ENCODE measurements at places on chromosomes 2 and 18.

DNA sequence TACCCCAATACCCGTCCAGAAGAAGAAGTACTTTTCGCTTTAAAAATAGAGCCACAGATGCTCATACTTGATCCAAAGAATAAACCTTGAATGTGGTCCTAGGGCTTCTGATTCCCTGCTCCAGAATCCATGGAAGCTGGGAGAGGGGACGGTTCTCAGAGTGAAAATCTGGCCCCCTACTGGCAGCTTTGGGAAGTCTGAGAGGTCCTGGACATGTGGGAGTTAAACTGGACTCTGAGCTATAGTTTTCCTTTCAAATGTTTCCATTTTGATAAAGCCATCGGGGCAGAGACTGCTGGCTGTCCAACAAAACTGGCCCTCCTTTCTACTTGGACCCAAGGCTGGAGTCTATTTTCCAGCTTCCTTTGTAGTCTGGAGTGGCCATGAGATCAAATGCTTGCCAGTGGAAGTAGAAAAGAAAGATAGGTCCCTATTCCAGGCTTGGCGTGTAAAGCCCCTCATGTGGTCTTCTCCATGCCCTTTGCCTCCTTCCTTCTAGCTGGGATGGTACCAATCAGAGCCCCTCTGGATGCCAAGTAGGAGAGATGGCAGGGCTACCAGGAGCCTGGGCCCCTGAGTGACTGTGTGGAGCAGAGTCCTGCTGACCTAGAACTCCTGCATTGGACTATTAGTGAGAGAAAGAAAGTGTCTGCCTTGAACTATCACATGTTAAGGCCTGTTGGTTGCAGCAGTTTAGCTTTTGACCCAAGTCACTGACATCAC lies 37.7 kb upstream of the TBC1D8 start:
- no peak for DNase-seq

- DNase-seq = no peak
Observed at GRCh38 chr18:46939998-46940571, 22.7 kb downstream of the KATNAL2 start.

DNA sequence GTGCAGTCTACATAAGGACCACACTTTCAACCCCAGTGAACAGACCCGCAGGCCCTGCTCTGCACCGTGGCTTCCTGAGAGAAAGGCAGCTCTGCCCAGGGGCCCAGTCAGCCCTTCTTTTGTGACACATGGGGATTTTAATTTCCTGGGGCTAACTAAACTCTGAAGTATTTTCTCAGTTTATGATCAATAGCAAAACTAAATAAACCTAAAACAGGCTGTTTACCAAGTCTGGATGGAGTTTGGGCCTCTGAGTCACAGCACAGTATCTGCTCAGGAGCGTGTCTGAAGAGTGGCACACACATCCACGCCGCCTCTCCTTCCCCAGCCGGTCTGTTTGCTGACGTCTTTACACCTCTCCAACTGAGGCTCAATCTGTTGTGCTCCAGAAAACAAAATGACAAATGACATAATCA lies 72.3 kb downstream of the LDLRAD4 start:
- no peak for DNase-seq

- DNase-seq = no peak
Observed at GRCh38 chr2:70835643-70836042, at the start of gene CD207. Gene CD207 (minus strand): TSS chr2:70835816. CDS start chr2:70835776, 40 bp downstream.

- DNase-seq = no peak
Observed at GRCh38 chr2:66691031-66691965, 256.4 kb downstream of the MEIS1 start.

DNA sequence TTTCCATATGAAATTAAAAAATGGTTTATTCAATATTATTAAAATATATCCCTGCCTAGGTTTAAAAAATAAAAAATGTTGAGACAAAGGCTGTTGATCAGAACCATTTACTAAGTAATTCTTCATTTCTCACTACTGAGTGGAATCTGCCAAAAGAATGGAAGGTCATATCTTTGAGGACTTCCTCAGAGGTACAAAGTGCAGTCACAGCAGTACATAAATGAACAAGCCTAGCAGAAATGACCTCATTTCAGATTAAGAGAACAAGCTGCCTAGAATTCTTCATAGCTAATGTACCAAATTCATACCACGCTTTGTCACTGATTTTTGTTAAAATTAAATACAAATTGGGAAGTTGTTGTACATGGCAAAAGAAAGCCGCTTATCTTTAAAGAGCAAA lies 318.9 kb upstream of the TFPI start:
- DNase-seq = no peak

DNA sequence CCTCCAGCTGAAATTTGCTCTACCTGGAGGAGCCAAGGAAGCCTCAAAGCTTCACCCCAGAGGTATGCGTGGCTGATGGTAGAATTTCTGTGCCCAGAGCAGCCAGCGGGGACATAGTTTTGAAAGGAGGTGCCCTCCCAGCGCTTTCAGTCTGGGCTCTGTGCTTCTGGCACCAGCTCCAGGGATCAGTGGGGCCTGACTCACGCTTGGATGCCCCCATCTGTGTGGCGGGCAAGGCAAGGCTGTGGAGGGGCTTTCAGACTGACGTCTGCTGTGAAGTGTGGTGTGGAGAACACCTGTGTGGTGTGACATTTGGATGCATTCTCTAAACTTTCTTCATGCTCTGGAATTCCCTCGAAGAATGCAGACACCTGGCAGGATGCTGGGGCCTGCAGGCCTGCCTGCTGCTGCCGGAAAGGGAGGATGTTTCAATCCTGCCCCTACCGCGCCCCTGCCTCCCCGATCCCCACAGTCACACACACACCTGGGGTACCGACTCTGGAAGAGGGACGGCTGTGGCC lies 84.1 kb downstream of the CTIF start:
- DNase-seq = no peak

Data from NCI-H1436 treated with DMSO at 0.1 percent for 48 hours (cell line).